ENCODE measurements at places on chromosomes 7 and 10.

- DNase-seq: no peak
These were observed 44.5 kb upstream of the MNX1 start for GRCh38 chr7:157054927-157055326.

DNA sequence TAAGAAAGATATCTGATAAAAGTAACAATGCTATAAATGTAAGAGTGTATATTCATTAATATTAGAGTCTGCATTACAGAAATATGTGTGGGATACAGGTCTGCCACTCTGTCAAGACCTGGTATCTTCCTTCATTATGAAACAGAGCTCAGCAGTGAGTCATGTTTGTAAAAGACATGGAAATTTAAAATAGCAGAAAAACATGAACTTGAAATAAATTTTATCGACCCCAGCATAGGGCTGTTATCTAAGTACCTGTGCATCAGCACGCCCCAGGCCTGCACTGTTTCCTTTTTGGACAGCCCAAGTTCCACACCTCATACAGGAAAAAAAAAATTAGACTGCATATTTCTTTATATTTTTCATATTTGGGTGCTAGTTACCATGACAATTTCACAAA lies 58.0 kb upstream of the ZPBP start:
- no peak for DNase-seq

DNA sequence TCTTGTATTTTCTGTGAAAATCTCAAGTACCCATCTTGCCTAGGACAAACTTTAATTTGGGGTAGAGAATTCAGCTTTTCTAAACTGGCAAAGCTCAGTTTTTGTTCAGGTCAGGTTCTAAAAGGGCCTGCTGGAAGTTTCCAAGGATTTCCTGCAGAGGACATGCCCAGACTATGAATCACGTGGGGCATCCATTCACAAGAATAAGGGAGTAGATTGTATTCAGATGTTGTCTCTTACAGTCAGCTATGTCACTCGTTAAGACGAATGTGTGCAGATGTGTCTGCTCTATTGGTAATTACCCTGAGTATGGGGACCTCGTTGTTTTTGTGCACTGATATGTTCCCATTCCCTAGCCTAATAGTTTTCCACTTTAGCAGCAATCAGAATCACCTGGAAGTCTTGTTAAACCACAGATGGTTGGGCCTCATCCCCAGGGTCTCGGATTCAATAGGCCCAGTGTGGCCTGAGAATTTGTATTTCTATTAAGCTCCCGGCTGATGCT lies 81.0 kb upstream of the ITPRID1 start:
- no peak for DNase-seq

DNA sequence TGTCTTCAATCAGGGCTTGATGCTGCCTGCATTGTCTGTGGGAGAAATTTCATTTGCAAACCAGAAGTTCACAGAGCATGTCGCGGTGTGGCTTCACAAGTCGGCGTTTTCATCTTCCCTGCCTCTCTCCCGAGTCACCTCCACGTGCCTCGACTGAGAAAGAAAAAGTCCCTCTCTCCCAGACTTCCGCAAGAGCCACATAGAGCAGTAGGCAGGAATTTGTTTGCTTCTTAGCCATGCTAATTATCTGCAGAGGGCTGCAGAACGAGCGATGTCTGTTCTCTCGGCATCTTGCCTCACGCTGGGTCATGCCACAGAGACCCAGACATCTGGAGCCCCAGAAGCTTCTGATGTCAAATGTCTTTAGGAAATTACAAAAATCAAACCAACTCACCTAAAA lies 272.2 kb downstream of the TCF7L2 start:
- DNase-seq: no peak

GRCh38 chr10:103896225-103896624 lies 21.8 kb downstream of the STN1 start:
- no peak for DNase-seq

DNA sequence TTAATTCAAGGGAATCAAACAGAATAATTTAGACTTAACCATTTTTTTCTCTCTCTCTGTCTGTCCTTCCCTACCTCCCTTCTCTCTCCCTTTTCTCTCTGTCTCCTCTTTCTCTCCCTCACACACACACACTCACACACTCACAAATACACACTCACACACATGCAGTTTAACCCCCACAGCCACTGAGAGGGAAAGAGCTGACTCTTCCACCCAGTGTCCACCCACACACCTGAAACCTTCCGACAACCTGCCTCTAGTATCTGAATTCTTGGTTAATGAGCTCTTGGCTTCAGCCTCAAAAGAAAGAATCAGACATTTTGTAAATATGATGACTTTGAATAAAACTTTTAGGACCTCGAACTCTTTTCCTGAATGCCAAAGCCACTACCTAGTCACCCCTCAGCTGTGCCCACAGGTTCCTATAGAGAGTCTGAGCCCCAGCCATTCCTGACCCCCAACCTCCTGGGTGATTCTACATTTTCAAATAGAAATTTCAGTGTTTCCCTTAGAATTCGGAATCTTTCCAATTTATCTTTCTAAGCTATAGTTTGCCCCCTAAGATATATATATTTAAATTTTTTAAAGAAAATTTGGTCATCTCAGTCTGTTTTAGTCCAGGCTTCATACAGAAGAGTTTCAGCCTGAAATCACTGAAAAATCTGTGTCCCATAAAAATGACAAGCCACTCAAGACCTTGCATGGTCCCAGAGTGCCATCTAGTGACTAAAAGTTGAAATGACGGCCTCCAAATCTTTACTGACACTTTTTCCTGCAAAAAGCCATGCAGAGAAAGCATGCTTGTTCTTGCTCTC lies 202.8 kb downstream of the IPMK start:
- DNase-seq: peak; percentile 5

- no peak for DNase-seq
These were observed 31.1 kb upstream of the YAE1 start for GRCh38 chr7:39535064-39535463.

DNA sequence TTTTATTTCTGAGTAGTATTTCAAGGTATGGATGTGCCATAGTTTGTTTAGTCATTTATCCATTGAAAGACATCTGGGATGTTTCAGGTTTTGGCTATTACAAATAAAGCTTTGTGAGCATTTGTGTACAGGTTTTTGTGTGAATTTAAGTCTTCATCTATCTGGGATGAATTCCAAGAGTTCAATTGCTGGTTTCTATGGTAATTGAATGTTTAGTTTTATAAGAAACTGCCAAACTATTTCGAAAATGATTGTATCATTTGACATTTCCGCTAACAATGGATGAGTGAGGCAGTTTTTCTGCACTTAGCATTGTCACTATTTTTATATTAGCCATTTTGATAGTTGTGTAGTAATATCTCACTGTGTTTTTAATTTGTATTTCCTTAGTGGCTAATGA lies 99.4 kb downstream of the WDFY4 start:
- no peak for DNase-seq

DNA sequence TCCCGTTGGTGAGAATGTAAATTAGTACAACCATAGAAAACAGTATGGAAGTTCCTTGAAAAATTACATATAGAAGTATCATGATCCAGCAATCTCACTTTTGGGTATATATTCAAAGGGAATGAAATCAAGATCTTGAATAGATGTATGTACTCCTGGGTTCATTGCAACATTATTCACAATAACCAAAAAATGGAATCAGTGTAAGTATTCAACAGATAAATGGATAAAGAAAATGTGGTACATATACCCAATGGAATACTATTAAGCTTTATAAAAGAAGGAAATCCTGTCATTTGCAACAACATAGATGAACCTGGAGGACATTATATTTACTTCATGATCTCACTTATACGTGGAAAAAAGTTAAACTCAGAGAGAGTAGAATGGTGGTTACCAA lies 86.8 kb downstream of the TRIM24 start:
- DNase-seq: no peak

DNA sequence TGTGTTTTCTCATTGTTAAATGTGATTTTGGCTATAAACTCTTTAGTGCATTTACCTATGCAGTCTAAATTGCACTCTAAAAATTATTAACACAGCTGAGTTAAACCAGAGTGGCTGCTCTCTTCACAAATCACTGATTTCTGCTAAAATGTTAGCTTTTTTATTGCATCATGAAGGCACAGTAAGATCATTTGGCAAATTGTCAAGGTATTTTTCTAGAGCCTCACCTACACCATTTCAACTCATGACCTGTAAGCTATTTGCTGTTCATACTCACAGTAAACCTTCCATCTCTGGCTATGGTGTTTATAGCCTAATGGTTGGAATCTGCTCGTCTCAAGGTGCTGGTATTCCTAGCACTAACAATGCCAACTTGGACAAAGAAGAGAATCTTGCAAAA lies 25.7 kb downstream of the NDUFB2 start:
- DNase-seq: no peak

- DNase-seq: no peak
These were observed 90.2 kb upstream of the INSIG1 start for GRCh38 chr7:155207326-155208002.

DNA sequence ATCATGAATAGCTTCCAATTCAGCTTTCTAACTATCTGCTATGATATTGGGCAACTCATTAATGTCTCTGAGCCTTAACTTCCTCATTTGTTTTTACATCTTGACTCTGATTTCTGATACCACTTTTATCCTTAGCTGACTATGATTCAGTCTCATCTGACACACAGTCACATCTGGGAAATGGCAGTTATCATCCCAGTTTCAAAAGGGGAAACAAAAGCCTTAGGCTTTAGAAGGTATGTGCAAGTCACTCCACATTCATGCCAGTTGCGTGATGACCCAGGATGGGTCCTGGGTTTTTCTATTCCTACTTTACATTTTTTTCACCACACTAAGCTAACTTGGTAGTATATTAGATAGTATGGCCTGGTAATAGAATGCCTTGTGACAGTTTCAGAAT lies 12.7 kb downstream of the SCIN start:
- no peak for DNase-seq

DNA sequence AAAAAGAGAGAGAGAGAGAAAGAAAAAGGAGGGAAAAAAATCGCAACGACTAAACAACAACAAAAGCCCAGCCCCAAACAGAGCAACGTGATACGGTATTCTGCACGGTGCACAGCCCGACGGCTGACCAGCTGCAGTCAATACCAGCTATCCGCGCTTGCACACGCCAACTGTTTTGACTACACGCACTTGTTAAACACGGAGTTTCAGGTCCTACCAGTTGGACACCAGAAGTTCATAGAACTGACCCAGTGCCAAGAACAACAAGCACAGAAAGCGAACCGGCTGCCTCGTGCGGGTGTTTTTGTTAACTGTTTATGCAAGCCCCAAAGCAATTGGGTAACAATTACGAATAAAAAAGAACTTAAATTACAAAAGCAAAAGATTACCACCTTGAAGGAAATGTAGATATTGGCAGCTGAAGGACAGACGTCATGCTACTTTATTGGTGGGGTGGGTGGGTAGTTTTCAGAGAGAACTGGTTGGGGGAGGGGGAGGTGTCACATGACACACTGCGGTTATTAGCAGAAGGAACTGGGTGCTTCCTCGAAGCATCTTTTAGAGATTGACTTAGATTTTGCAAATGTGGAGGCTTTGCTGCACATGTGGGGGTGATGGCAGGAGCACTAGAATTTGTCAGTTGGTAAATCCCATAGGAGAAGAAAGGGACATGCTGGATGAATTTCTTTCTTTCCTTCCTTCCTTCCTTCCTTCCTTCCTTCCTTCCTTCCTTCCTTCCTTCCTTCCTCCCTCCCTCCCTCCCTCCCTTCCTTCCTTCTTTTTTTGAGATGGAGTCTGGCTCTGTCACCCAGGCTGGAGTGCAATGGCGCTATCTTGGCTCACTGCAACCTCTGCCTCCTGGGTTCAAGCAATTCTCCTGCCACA lies 110.6 kb upstream of the EFCAB10 start:
- DNase-seq: no peak

- no peak for DNase-seq
These were observed 159.6 kb upstream of the IGFBP3 start for GRCh38 chr7:46080595-46081159.

GRCh38 chr10:102564209-102564834 lies 60.5 kb downstream of the SUFU start:
- no peak for DNase-seq

DNA sequence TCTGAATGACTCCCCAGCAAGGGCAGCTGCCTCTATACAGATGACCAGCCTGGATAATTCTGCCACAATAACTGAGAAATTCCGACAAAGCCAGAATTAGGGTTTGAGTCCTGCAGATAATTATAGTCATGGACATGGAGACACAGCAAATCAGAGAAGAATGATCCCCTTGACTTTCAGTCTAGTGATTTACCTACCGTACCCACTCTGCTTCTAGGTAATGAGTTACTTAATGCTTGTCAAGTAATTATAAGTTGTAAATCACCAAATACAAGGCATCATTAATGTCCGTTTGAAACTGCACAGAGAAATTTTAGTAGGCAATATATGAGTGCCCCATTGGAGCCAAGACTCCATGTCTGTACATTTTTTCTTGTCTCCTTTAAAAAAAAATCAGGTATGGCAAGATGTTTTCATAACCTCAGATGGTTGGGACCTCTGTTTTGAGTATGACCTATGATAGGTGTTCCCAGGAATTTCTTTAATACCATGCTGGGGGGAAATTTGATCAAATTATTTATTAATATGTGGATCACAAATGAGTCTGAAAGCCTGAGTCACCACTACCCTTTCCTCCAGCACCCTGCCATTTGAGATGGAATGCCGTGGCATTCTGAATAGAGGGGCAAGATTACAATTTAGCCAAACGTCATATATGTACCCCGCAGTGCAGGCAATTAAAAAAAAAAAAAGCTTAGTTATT lies 5.5 kb upstream of the ARID5B start:
- DNase-seq: no peak

GRCh38 chr7:148242294-148242821 lies 348.2 kb upstream of the C7orf33 start:
- no peak for DNase-seq

GRCh38 chr7:128946936-128947830 lies 9.5 kb downstream of the IRF5 start:
- DNase-seq: no peak

DNA sequence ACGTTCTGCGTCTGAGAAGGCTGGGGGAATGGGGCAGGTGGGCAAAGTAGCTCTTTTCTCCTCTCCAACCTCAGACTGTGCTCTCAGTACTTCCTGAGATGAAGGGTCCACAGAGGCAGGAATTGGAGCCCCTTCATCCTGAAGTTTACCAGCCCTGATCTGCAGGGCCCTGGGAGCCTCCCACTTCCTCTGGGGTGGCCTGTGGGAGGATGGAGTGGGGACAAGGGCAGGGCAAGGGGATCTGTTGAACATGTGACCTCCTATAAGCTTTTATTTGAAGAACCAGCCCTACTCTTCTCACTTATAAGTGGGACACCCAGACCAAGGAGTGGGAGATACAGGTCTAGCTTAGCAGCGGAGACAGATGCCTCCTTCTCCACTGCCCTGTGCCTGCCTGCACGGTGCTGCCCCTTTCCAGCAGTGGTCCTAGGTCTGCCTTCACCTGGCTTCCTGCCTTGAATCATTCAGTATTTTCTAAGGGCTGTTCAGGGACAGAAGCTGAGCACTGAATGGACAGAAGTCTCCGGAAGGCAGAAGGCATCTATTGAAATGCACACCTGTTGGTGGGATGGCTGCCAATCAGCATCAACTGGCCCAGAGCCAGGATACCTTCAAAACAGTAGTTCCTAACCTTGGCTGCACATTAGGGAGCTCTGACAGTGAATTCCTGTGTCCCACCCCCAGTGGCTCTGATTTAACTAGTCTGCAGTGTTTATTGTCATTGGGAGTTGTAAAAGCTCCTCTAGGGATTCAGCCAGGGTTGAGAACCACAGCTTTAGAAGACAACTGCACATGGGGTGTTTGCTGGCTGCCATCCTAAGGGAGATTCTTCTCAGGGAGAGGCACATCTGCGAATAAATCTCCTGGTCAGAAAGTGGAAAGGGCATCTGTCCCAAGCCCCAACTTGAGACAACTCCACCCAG lies 2.7 kb upstream of the ARHGAP22 start:
- no peak for DNase-seq

All from activated naive CD4-positive, alpha-beta T cell treated with anti-CD3 and anti-CD28 coated beads, Interleukin-2, amount 50 U/mL, for 72 hours (primary cell).